Pulmonary artery endothelial cell (primary cell): ENCODE measurements at places on chromosomes 16 and 17.

DNA sequence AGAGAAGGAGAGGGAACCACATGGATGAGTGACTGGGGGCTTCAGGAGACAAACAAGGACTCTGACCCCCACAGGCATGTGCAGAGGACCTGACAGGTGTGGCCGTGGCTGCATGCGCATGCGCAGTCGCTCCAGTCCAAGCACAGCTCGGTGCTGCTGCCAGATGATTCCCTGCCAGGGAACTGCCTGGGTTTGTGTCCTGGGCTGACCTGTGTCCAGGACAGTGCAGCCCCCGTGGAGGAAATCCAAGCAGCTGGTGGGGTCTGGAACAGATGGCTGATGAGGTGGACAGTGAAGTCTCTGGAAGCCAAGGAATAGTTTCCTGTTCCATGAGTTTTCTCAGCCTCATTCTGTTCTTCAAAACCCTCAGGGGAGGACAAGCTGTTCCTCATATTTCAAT is 27.3 kb downstream of the LASP1 start:
- DNase-seq = no peak

DNA sequence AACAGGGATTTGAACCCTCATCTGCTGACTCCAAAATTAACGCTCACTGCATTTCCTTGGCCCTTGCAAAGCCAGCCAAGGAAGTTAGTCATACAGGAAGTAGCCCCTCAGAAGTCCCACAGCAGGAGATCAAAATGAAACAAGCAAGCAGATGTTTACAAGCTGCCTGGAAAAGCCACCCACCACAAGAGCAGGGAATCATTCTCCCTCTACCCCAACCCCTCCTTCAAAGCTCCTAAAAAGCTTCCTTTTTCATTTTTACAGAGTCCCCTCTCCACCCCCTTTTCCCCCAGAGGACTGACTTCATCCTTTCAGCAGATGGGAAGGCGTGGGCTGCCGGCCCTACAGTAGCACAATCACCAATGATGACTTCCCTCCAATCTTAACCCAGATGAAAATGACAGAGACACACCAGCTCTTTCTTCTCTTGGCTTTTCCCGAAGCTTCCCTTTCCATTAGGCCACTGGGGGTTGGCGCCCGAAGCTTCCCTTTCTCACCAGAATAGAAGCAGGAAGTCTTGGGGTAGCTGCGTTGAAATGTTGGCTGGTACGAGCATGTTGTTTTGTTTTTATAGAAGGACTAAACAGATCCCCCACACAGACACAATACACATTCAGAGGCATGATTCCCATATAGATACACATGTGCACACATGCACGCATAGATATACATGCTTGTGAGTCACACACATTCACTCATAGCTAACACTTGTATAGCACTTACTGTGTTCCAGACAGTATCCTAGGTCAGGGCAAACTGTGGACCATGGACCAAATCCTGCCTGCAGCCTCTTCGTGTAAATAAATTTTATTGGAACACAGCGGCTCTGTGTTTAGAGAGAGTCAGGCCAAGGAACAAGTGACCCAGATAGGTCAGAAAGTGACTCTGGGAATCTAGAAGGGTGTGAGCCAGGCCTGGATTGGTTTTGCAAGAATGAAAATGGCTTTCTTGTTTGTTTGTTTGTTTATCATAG is 17.4 kb downstream of the ITPRIPL2 start:
- DNase-seq = no peak

DNA sequence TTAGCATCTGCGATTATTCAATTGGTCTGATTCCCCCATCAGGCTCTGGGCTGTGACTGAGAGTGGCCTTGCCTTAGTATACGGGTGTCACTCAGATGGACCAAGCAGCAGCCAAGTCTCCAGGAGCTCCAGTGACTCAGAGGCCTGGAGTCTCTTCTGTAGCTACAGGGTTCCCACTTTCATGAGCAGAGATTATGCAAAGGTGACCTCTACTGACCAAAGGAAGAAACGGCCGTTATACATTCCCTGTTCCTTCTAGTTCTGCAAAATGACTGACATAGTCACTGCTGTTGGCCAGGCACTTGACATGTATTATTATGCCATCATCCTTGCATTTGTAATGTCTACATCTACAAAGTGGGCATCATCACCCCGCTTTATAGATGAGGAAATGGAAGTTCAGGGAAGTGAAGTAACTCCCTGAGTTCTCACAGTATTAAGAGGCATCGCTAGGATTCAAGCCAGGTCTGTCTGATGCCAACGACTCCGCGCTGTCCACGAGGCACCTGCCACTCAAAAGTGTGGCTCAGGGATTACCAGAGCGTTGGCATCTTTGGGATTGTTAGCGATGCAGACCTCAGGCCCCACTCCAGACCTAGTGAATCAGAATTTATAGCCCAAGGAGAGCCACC is 23.3 kb downstream of the SLC38A7 start:
- DNase-seq = peak; percentile 69

DNA sequence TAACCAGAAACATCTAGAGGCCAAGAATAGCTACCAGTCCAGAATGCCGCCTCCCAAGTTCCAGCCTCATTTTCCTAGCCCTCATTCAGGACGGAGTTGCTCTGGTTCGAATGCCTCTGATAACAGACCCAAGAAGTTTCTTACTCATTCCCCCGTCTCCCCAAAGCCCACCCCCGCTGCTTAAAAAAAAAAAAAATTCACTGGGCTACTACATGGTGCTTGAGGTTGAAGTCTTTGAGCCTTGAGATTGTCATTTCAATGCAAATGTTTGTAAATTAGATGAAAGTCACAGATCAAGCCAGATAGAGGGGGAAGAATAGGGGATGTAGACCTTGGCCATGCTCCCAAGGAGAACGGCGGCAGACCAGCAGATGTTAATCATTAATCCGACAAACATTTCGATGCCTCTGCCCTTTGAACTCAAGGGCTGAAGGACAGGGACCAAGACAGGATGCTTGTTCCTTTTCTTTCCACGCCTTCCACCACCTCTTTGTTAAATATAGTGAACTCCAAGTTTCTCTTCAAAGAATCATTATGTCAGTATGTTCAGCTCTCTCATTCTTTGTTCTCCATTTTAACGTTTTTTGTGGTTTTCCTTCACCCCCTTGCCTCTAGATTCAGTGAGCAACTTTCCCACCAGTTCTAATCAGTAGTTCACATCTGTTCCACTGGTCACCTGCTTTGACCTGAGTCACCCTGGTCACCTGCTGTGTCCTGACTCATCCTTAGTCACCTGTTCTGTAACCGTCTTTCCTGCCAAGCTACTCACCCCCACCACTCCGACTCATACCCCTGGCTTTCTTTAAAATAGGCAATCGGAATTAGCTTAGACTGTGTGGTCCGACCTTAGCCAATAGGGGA is 190.3 kb downstream of the CPPED1 start:
- DNase-seq = no peak

- DNase-seq = no peak
These were observed 20.4 kb downstream of the GAS7 start for GRCh38 chr17:10177913-10178505.

DNA sequence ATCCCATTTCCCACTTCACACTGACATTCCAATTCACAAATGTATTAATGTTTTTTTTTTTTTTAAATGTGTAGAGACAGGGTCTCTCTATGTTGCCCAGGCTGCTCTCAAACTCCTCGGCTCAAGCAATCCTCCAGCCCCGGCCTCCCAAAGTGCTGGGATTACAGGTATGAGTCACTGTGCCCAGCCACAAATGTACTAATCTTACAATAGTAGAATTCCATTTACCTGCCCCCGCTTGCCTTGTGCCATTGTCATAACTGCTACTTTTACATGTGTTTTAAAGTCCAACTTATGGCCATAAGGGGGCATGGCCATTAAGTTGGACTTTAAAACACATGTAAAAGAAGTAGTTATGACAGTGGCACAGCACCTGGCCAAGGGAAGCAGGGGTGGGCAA is 4.6 kb downstream of the MMP28 start:
- no peak for DNase-seq

DNA sequence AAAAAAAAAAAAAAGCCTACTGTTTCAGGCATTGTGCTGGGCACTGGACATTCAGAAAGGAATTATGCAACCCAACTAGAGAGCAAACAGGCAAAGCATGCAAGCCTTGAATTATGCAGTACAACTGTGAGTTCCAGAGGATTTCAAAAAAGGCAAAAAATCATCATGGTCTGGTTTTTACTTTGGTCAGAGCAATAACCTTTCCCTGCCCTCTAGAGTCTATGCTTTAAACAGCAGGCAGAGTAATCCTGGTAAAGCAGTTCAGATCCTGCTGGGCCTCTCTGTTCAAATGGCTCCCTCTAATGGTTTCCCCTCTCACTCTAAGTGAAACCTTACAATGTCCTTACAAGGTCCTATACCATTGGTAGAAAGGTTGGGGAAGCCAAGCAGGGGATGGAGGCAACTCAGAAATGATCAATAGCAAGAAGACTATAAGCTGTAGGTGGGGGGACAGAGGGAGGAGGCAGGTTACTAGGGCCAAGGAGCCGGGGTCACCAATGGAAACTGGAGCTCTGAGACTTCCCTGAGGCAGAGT is 4.6 kb upstream of the TAF15 start:
- DNase-seq = peak; percentile 71

- no peak for DNase-seq
These were observed 25.3 kb downstream of the CMIP start for GRCh38 chr16:81469710-81470535.

GRCh38 chr17:77210946-77211541 is 70.3 kb downstream of the SEC14L1 start:
- DNase-seq = no peak

GRCh38 chr16:58937661-58938060 is 203.5 kb upstream of the GOT2 start:
- DNase-seq = no peak

DNA sequence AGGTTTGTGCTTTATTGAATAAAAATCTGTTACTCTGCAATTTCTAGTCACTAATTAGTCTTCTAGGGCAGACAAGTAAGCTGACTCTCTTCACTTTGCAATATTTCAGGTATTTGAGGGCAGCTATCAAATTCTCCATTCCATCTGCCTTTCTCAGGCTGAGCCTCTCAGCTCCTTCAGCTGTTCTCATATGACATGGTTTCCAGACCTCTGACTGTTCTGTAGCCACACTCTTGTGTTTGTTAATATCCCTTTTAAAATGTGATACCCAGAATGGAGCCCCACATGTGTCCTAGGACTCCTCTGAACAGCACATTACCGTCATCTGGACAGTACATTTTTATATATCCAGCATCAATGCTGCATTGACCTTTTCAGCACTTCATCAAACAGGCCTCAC is 46.1 kb upstream of the MTMR4 start:
- no peak for DNase-seq

GRCh38 chr17:82060614-82061013 is 5.0 kb downstream of the DUS1L start:
- no peak for DNase-seq

GRCh38 chr17:60933739-60934138 is 256.1 kb downstream of the BCAS3 start:
- DNase-seq = no peak

DNA sequence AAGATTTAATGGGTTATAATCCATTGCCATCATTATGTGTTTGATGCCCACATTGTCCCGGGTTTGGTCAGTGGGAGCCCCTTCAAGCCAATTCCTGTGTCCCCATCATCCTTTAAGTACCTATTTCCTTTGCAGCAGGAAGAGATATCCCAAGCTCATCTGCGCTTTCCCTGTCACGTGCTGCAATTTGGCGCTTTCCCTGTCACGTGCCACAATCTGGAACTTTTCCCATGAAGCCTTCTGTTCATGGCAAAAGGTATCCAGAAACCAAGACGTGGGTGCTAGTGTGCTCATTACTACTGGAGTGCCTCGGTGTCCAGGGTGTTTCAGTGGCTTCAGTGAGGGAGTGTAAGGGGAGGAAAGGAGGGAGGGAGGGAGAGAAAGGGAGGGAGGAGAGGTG is 168.5 kb downstream of the NPIPB11 start:
- DNase-seq = no peak

DNA sequence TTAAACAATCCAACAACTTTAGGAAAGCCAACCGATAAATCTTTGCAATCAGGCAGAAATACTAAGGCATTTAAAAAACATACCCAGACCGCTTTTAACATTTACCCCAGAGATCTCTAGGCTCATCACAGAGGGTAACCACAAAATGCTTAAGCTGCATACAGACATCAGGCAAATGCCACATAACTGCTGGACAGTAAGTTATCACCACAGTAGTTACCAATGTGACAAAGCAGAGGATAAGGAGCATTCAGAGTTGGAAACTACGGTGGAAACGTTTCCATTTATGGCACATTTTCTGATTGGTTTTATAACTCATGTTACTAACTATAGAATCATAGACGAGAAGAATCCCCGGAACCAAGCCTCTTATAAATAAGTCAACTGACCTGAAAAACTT is 77.5 kb downstream of the KANSL1 start:
- no peak for DNase-seq

- no peak for DNase-seq
These were observed 38.5 kb downstream of the ZNF276 start for GRCh38 chr16:89759746-89760340.

- no peak for DNase-seq
These were observed 820.6 kb downstream of the CDH8 start for GRCh38 chr16:61215605-61216004.

DNA sequence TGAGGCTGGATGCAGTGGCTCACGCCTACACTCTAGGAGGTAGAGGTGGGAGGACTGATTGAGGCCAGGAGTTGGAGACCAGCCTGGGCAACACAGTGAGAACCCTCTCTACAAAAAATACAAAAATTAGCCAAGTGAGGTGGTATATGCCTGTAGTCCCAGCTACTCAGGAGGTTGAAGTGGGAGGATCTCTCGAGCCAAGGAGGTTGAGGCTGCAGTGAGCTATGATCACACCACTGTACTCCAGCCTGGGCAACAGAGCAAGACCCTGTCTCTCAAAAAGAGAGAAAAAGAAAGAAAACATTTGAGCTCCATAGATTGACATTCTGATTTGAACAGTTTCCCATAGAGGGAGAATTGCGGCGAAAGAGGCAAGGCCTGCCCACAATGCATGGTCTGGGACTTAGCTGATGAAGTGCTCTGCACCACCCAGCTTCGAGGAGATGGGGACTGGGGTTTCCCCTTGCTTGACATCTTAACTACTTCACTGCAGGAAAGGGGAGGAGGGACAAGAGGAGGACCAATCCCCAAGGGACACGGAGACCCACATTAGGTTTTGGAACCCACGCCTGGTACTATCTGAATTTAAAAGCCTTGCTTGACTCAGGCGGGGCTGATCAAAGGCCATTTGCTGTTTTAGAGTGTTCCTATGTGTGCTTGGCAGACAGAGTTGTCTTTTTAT is 21.7 kb downstream of the MSI2 start:
- no peak for DNase-seq

DNA sequence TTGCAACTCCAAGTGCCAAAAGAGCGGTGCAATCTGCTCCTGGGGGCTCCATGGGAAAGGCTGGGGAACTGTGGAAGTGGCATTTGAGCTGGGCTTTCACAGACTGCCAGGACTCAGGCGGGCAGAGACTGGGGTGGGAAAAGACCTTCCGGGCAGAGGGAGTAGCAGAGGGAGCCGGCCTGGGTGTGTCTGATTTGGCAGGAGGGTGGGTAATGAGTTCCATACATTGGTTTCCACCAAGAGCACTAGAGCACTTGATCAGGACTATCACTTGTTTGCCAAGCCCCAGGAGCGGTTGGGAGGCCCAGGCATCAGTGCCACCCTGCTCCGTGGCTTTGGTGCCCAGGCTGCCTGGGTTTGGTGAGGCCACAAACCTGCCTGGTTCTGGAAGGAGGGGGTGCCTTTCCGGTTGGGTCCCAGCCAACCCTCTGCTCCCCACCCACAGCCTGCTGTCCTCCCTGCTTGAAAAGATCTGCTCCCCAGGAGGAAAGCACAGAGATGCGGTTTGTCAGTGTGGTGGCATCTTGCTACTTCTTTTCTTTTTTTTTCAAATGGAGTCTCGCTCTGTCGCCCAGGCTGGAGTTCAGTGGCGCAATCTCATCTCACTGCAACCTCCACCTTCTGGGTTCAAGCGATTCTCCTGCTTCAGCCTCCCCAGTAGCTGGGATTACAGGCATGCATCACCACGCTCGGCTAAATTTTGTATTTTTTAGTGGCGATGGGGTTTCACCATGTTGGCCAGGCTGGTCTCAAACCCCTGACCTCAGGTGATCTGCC is 3.5 kb upstream of the TRIM47 start:
- DNase-seq = no peak
